Stimulated activated naive CD4-positive, alpha-beta T cell treated with Interleukin-2 at 50 U/mL for 16 hours (primary cell): ENCODE measurements at places on chromosomes 4 and X.

GRCh38 chrX:19358521-19358920, 14.8 kb downstream of the PDHA1 start:
- no peak for DNase-seq

DNA sequence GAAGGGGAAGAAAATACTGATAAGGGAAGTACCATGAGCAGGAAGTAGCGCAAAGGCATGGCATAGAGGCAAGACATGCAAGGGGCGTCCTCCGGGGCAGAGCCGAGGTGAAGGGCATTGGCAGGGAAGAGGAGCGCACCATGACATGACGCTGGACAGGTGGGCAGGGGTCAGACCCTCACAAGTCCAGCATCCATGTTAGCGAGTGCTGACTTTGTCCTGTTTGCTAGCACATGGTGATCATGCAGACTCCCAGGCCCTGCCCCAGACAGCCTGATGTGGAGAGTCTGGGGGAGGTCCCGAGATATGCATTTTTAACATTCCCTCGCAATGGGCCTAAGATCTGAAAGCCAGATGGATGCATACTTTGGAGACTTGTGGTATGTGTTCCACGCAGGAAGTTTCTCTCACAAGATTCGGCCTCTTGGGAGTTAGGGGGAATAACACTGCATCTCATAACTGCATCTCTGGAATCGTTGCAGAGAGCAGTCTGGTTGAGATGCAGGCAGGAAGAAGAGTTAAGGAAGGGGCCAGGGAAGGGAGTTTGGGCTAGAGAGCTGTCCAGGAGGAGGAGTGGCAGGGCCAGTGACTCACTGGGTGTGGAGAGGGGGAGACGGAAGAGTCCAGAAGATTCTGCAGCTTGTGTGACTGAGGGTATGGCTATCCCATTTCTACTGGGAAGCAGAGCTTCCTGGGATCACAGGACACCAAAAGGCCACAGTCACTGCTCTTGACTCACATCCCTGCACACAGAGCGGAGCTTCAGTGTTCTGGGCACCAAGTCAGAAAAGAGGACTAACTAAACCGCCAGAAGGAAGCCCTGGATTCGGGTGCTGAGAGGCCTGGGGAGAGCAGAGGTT, 59.7 kb downstream of the FAM184B start:
- DNase-seq = no peak

- no peak for DNase-seq
Measured at GRCh38 chrX:139200793-139201192, 329.7 kb upstream of the F9 start.

DNA sequence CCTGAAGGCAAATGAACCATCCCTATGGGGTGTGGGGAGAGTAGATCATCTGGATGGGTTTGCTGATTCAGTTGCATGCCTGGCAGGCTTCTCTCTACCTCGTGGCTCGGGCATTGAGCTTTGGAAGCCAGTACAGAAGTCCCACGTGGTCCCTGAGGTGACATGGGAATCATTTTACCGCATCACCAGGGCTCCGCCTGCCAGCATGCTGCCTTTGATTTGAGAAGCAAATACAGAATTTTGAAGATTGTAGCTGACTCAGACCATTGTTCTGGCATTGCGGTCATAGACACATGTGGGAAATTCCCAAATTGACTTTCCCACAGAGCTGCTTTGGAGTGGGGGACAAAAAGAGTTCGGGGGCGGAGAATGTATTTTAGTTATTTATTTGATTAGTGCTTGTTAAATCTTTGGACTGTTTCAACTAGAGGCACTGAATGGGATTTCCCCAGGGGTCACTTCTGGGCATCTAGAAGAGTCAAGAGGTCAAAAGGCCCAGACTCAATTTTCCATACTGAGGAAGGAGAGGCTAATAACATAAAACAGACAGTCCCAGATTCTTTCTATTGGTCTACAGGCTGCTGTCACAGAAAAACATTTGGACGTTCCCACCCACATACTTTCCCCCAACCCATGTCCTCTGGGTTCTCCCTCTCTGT, 79.3 kb downstream of the NHSL2 start:
- DNase-seq = no peak

DNA sequence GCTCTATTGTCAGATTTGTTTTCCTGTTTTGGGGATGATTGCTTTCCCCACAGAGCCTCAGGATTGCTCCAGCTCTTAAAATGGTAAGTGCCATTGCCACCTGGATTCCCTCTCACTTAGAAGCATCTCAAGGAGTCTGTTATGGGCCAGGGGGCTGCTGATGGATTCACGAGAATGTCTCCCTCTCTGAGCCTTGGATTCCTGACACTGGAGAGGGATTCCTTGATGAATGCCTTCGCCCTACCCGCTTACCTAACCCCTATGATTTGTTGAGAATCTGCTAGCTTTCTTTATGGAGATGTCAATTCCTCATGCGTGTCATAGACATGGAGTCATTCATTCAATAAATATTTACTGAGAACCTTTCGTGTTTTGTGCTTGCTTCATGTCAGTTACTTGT, 36.9 kb upstream of the TENM3 start:
- DNase-seq = no peak

- DNase-seq = no peak
Measured at GRCh38 chr4:122456231-122457116, at the start of gene IL2. Gene IL2 (minus strand): TSS chr4:122456725. CDS start chr4:122456440, 285 bp downstream.

DNA sequence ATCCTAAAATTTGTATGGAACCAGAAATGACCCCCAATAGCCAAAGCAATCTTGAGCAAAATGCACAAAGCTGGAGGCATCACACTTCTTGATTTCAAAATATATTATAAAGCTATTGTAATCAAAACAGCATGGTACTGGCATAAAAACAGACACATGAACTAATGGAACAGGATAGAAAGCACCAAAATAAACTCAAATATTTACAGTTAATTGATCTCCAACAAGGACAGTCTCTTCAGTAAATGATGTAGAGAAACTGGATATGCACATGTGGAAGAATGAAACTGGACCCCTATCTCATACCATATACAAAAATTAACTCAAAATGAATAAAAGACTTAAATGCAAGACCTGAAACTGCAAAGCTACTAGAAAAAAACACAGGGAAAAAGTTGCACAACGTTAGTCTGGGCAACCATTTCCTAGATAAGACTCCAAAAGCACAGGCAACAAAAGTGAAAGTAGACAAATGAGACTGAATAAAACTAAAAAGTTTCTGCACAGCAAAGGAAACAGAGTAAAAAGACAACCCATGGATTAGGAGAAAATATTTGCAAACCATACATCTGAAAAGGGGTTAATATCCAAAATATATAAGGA, 64.9 kb downstream of the CD99L2 start:
- DNase-seq = no peak

GRCh38 chr4:174423257-174423944, 98.9 kb downstream of the HPGD start:
- DNase-seq = no peak

- no peak for DNase-seq
Measured at GRCh38 chrX:77786365-77786680, 307 bp upstream of the ATRX start.

- no peak for DNase-seq
Measured at GRCh38 chrX:66221856-66222255, 57.8 kb downstream of the HEPH start.
